ENCODE measurements at places on chromosomes 2 and 18. TPM values are rescaled to one million over a fixed set of nuclear protein-coding genes. Genes with fewer than 3 reads are reported as not detected.

The CKAP2L gene
- total RNA-seq, result 3.9 TPM

The COBLL1 gene
- total RNA-seq, result 14.5 TPM

The SGPP2 gene
- total RNA-seq, result not detected

The ADGRF3 gene
- not detected for total RNA-seq

The STK16 gene
- total RNA-seq, result 48.9 TPM

The FAP gene
- 269 TPM for total RNA-seq

The DYNAP gene
- total RNA-seq, result not detected

The FER1L5 gene
- 1.6 TPM for total RNA-seq

The DSG1 gene
- not detected for total RNA-seq

The HOXD13 gene
- total RNA-seq, result 7.5 TPM

The C2orf74 gene
- 14.1 TPM for total RNA-seq

The TRABD2A gene
- total RNA-seq, result 2.5 TPM

The CDH7 gene
- total RNA-seq, result not detected

The HOXD11 gene
- total RNA-seq, result 3.0 TPM

The REEP1 gene
- 0.11 TPM for total RNA-seq

The DAW1 gene
- not detected for total RNA-seq

The FOXI3 gene
- total RNA-seq, result not detected

The LRP1B gene
- 0.50 TPM for total RNA-seq

The MYO7B gene
- total RNA-seq, result under 0.01 TPM

The VSNL1 gene
- total RNA-seq, result 0.77 TPM

The R3HDM1 gene
- 10.6 TPM for total RNA-seq

The HOXD10 gene
- 2.3 TPM for total RNA-seq

The MTX2 gene
- total RNA-seq, result 28.5 TPM
